Stomach (tissue), 19 donors: ENCODE measurements at places on chromosomes 5 and 9.
A peak's percentile ranks its signal among the peaks of the same experiment; 100 is the strongest.

DNA sequence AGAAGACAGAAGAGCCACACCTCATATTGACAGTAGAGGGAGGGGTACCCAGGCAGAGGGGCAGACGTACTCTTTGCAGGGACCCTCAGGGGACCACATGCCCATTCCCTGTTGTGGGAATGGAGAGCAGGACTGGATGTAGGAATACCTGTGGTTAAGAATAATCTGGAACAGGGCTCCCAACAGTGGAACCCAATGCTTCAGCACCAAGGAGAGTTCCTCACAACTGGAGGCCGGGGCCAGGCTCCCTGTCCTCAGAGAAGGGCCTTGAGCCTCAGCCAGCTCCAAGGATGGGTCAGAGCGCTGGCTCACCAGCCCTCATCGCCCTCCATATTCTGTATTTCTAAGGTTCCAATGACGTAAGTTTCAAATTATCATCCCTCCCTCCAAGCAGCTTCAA is 7.4 kb upstream of the SHC3 start:
- H3K4me3 ChIP-seq, result no peak overlapping the region
- no peaks in the 10 kb centered on the region for H3K27me3 ChIP-seq
- H3K36me3 ChIP-seq, result no peaks in the 10 kb centered on the region
- H3K4me1 ChIP-seq, result no peaks in the 10 kb centered on the region
- no peak overlapping the region for H3K27ac ChIP-seq

- peaks cover 40% of the 10 kb centered on the region for H3K4me1 ChIP-seq
- no peaks in the 10 kb centered on the region for H3K27me3 ChIP-seq
- H3K4me3 ChIP-seq, result no peak overlapping the region
- H3K27ac ChIP-seq, result no peak overlapping the region
- H3K36me3 ChIP-seq, result no peaks in the 10 kb centered on the region
- peak; percentile 79 for DNase-seq
Observed at GRCh38 chr5:37665889-37666288, 174.0 kb downstream of the GDNF start.

- no peak overlapping the region for H3K27ac ChIP-seq
- H3K27me3 ChIP-seq, result no peaks in the 10 kb centered on the region
- H3K4me3 ChIP-seq, result no peak overlapping the region
- H3K36me3 ChIP-seq, result no peaks in the 10 kb centered on the region
Observed at GRCh38 chr9:101035098-101035497, 6.6 kb downstream of the PLPPR1 start.

DNA sequence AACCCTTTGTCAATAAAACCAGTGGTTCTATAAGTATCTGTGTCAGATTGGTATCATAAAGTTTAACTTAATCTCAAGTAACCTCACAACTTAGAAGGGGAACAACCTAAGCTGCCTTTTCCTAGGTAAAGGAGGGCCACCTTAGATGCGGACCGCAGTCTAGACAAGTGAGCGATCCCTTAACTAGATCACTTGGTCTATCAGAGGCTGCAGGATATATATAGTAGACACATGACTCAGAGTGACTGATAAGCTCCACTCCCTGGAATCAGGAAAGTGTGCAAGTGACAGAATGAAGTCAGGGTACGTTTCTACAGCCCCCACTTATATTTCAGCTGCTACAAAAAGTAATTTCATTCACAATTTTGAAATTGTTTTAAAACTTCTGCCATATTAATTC is 7.4 kb downstream of the REEP5 start:
- peaks cover 70% of the 10 kb centered on the region for H3K36me3 ChIP-seq
- H3K4me3 ChIP-seq, result no peak overlapping the region
- DNase-seq, result no peak
- H3K4me1 ChIP-seq, result peaks cover 89% of the 10 kb centered on the region

DNA sequence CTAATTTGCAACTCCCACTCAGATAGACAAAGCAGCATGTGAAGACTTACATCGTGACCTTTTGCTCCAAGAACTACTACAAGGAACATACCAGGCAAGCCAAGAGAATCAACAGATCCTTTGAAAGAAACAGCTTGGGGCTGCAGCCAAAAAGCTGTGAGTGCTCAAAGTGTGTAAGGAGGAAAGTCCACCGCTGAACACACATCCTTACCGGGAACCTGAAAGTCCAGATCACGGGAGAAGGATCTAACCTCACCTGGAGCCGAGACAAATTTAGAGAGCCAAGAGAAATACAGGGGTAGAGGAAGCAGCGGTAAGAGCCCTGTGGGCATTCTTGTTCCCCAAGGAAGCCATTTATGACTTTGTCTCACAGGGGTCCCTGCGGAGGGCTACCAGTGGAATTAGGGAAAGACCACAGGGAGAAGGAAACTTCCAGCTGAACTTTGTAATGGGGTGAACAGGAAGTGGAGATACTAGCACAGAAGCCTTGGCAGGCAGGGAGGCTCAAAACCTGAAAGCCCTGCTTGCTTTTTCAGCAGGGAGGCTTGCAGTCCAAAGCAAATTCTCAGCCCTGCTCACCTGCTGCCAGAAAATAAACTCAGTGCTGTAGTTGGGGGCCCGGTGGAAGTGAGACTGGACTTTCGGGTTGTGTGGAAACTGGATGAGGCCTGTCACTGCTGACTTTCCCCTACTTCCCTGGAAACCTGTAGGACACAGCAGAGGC is 350.2 kb downstream of the DTWD2 start:
- no peaks in the 10 kb centered on the region for H3K4me1 ChIP-seq
- H3K27ac ChIP-seq, result peak overlapping the region; percentile 78
- H3K27me3 ChIP-seq, result no peaks in the 10 kb centered on the region
- H3K36me3 ChIP-seq, result no peaks in the 10 kb centered on the region

GRCh38 chr5:143714629-143715028 is 97.3 kb upstream of the HMHB1 start:
- no peak overlapping the region for H3K27ac ChIP-seq
- no peak overlapping the region for H3K4me3 ChIP-seq
- no peak for DNase-seq
- no peaks in the 10 kb centered on the region for H3K4me1 ChIP-seq
- H3K27me3 ChIP-seq, result no peaks in the 10 kb centered on the region

DNA sequence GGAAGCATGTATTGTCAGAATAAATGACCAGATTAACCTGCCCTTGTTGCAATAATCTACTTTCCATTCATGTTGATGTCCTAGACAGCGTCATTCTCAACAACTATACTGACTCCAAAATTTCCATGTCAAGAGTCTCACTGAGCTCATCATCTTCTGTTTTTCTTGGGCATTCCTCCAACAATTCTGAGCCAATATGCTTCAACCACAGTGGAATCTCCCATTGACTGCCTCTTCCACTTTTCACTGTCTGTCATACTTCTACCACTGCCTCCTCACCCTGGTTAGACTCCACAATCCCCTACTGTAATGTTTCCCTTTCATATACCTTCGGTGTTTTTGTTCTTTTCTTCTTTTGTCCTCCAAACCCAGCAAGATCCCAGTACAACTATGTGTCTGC is 162.8 kb downstream of the TLE1 start:
- H3K27ac ChIP-seq, result no peak overlapping the region
- no peak for DNase-seq
- no peaks in the 10 kb centered on the region for H3K27me3 ChIP-seq
- no peaks in the 10 kb centered on the region for H3K36me3 ChIP-seq
- H3K4me3 ChIP-seq, result no peak overlapping the region
- peaks cover 27% of the 10 kb centered on the region for H3K4me1 ChIP-seq

GRCh38 chr5:85614489-85614888 is 1003.3 kb upstream of the COX7C start:
- H3K4me3 ChIP-seq, result no peak overlapping the region
- DNase-seq, result no peak
- no peaks in the 10 kb centered on the region for H3K36me3 ChIP-seq
- no peaks in the 10 kb centered on the region for H3K4me1 ChIP-seq

- no peaks in the 10 kb centered on the region for H3K4me1 ChIP-seq
- H3K27ac ChIP-seq, result no peak overlapping the region
- H3K4me3 ChIP-seq, result no peak overlapping the region
- H3K27me3 ChIP-seq, result no peaks in the 10 kb centered on the region
Observed at GRCh38 chr5:57028161-57028560, 76.2 kb upstream of the MIER3 start.

GRCh38 chr5:146592352-146592751 is 76.4 kb upstream of the GPR151 start:
- H3K36me3 ChIP-seq, result no peaks in the 10 kb centered on the region
- no peaks in the 10 kb centered on the region for H3K4me1 ChIP-seq
- H3K27me3 ChIP-seq, result no peaks in the 10 kb centered on the region

- H3K36me3 ChIP-seq, result peaks cover 21% of the 10 kb centered on the region
- H3K4me1 ChIP-seq, result no peaks in the 10 kb centered on the region
- no peak for DNase-seq
- no peak overlapping the region for H3K27ac ChIP-seq
- no peak overlapping the region for H3K4me3 ChIP-seq
Observed at GRCh38 chr5:94690778-94691177, 72.3 kb downstream of the SLF1 start.

- no peak overlapping the region for H3K4me3 ChIP-seq
- H3K36me3 ChIP-seq, result no peaks in the 10 kb centered on the region
- DNase-seq, result no peak
Observed at GRCh38 chr5:5665225-5666075, 243.0 kb downstream of the ICE1 start.

GRCh38 chr5:88548136-88548805 is 279.6 kb upstream of the TMEM161B start:
- no peaks in the 10 kb centered on the region for H3K27me3 ChIP-seq
- no peak for DNase-seq
- no peak overlapping the region for H3K27ac ChIP-seq
- no peaks in the 10 kb centered on the region for H3K4me1 ChIP-seq
- H3K4me3 ChIP-seq, result no peak overlapping the region

DNA sequence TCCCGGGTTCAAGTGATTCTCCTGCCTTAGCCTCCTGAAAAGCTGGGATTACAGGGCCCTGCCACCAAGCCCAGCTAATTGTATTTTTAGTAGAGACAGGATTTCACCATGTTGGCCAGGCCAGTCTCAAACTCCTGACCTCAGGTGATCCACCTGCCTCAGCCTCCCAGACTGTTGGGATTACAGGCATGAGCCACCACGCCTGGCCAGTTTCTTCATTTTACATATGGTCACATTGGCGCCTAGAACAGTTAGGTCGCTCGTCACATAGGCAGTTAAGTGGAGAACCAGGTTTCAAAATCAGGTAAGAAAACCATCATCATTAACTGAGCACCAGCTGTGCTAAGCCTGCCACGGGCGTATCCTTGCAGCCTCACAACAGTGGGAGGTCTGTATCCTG is 36.1 kb downstream of the OLFML2A start:
- H3K4me3 ChIP-seq, result no peak overlapping the region
- H3K27me3 ChIP-seq, result no peaks in the 10 kb centered on the region
- H3K36me3 ChIP-seq, result no peaks in the 10 kb centered on the region
- peak overlapping the region; percentile 66 for H3K27ac ChIP-seq
- DNase-seq, result no peak

DNA sequence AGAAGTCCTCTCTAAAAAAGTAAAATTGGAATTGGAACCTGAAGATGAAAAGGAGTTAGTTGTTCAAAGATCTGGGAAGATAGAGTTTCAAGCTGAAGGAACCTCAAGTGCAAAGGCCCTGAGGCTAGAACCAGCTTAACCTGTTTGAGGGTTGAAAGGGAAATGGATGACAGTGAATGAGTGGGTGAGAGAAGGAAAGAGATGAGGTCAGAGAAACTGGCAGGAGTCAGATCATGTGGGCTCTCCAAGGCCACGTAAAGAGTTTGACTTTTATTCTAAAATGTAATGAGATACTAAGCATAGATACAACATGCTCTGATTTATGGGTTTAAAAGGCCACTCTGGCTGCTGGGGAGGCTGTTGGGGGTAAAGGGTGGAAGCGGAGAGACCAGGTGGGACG is 2.5 kb upstream of the RAD23B start:
- no peaks in the 10 kb centered on the region for H3K36me3 ChIP-seq
- H3K4me3 ChIP-seq, result no peak overlapping the region
- no peaks in the 10 kb centered on the region for H3K27me3 ChIP-seq
- H3K4me1 ChIP-seq, result peaks cover 26% of the 10 kb centered on the region
- no peak for DNase-seq

- no peaks in the 10 kb centered on the region for H3K36me3 ChIP-seq
- H3K4me1 ChIP-seq, result no peaks in the 10 kb centered on the region
- H3K27ac ChIP-seq, result no peak overlapping the region
- DNase-seq, result no peak
Observed at GRCh38 chr9:105842023-105842644, 147.8 kb downstream of the TMEM38B start.

GRCh38 chr9:28365728-28366127 is 792.4 kb upstream of the C9orf72 start:
- no peak overlapping the region for H3K27ac ChIP-seq
- no peak for DNase-seq
- no peaks in the 10 kb centered on the region for H3K4me1 ChIP-seq
- no peaks in the 10 kb centered on the region for H3K36me3 ChIP-seq
- no peaks in the 10 kb centered on the region for H3K27me3 ChIP-seq

- H3K4me3 ChIP-seq, result no peak overlapping the region
- H3K36me3 ChIP-seq, result no peaks in the 10 kb centered on the region
- H3K27me3 ChIP-seq, result no peaks in the 10 kb centered on the region
- no peak overlapping the region for H3K27ac ChIP-seq
Observed at GRCh38 chr5:129996896-129997295, 92.6 kb downstream of the CHSY3 start.

DNA sequence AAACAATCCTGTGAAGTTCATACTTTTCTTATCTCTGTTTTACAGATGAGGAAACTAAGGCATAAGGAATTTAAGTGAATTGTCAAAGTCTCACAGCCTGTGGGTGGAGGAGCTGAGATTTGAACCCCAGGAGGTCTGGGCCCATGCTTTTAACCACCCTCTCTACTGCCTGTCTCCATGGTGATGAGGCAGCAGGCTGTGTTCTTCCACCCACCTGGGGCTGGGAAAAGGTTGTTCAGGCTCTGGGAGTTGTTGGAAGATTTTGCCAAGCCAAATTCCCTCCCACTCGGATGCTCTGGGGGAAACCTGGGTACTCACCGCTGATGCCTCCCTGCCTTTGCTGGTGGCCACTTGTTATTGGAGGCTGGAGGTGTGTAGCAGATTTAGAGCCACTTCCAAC is 18.3 kb upstream of the SYNPO start:
- no peaks in the 10 kb centered on the region for H3K36me3 ChIP-seq
- H3K4me3 ChIP-seq, result no peak overlapping the region
- H3K27ac ChIP-seq, result peak overlapping the region; percentile 34
- H3K27me3 ChIP-seq, result peaks cover 6% of the 10 kb centered on the region
- H3K4me1 ChIP-seq, result peaks cover 56% of the 10 kb centered on the region

DNA sequence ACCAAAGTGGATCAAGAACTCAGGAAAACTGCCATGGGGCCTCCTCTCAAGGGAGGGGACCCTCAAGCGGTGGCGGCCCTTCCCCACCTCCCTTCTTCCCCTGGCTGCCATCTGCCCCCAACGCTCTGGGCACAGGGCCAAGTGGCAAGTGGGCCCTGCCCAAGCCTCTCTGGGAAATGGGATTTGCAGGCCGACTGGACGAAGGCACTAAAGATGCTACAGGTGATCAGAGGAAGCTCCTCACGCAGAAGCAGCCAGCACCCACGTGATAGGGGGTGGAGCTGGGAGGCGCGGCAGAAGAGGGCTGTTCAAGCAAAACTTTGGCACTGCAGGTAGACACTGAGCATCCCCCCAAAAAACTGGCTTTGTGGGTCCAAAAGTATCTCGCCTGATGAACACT is 52.7 kb upstream of the UBTD2 start:
- no peaks in the 10 kb centered on the region for H3K27me3 ChIP-seq
- no peak for DNase-seq
- no peak overlapping the region for H3K4me3 ChIP-seq
- H3K36me3 ChIP-seq, result peaks cover 63% of the 10 kb centered on the region
- H3K4me1 ChIP-seq, result peaks cover 7% of the 10 kb centered on the region
